Stimulated activated CD8-positive, alpha-beta memory T cell treated with anti-CD3 and anti-CD28 coated beads, Interleukin-7, amount 100 ng/mL, for 1 hour (primary cell): ENCODE measurements at places on chromosomes 12 and 14.

DNA sequence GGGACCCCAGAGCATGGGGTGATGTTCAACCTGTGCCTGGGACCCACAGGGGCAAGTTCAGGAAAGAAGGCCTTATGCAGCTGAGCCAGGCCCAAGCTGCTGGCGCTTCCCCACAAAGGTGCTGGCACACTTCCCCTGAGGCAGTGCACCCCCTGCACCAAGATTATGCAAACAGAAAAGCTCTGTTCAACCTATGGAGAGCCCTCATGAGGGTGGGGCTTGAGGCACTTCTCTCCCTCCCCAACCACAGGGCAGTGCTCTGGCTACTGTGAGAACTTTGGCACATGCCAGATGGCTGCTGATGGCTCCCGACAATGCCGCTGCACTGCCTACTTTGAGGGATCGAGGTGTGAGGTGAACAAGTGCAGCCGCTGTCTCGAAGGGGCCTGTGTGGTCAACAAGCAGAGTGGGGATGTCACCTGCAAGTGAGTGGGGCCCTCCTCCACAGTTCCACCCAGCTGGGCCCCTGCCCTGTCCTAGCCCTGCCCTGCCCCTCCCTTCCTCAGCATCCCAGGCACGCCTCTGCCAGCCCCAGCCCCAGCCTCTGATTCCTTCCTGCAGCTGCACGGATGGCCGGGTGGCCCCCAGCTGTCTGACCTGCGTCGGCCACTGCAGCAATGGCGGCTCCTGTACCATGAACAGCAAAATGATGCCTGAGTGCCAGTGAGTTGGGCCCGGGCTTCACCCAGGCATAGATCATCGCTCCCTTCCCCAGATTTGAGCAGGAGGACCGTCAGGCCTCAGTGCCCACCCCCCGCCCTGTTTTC lies 5.5 kb upstream of the NXPH4 start:
- no peak for DNase-seq

GRCh38 chr14:93905623-93906022 lies 21.5 kb upstream of the FAM181A start:
- no peak for DNase-seq

GRCh38 chr12:63093711-63094110 lies 57.3 kb downstream of the AVPR1A start:
- no peak for DNase-seq

- DNase-seq: no peak
These were observed 222.5 kb upstream of the ARHGAP5 start for GRCh38 chr14:31854508-31855075.

DNA sequence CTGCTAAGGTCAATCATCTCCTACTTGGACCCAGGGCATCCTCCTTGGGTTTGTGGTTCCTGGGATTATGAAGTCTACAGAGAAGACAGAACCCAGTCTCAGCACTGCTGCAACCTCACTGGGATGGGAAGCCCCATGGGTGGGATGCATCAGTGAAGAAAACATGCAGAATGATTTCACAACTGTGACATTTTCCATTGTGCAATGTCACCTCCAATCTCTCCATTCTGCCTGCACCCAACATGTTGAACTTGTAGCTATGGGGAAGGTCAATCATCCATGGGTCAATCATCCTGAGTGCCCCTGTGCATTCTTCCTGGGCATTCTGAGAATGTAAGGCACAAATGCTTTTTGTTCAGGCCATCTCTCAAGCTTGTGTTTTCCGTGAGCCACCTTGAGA lies 1004.4 kb upstream of the TMEM132C start:
- DNase-seq: no peak

GRCh38 chr12:76588881-76589565 lies 29.5 kb upstream of the OSBPL8 start:
- no peak for DNase-seq

DNA sequence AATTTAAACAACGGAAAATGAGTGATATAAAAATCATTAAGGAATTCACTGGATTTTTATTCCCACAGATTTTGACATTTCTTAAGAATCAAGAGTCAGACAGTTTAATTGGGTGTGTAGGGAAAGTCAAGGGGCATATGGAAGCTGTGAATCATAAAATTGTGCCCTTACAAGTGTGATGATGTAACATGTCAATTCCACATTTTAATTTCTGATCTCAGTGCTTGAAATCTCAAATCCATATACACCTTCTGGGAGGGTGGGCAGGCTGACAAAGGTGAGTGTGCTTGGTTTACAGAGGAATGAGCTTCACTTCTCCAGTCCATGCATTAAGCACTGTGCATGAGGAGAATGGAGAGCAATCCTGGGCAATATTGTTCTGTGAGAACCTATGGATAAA lies 1.0 kb upstream of the KRT6A start:
- DNase-seq: no peak

DNA sequence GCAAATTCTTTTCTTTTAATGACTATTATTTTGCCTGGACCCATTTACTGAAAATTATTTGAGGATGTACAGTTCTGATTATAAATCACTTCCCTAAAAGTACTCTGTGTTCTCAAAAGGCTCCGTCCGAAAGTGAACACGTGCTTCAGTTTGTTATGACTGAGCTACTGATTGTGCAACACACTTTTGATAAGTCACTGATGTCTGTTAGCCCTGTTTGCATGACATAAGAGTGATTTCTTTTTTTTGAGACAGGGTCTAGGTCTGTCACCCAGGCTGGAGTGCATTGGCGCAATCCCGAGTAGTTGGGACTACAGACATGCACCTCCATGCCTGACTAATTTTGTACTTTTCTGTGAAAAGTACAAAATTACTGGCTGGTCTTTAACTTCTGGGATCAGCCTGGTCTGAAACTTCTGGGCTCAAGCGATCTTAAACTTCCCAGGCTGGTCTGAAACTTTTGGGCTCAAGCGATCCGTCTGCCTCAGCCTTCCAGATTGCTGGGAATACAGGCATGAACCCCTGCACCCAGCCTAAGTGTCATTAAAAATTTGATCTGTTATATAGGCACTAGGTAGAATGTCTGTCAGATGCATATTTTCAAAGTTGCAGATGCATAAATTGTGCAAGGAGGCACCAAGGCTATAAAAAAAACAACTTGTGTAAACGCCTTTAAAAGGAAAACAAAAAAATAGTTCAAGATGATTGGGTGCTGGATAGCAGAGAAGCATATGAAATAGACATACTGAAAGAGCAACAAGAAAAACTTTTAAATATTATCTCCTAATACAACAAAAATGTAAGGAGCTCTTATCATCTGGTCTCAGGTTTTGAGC lies 111.5 kb downstream of the SRGAP1 start:
- DNase-seq: no peak

- no peak for DNase-seq
These were observed 9.2 kb upstream of the PYROXD1 start for GRCh38 chr12:21428241-21428640.

GRCh38 chr12:109286252-109286651 lies 22.8 kb downstream of the FOXN4 start:
- DNase-seq: no peak

DNA sequence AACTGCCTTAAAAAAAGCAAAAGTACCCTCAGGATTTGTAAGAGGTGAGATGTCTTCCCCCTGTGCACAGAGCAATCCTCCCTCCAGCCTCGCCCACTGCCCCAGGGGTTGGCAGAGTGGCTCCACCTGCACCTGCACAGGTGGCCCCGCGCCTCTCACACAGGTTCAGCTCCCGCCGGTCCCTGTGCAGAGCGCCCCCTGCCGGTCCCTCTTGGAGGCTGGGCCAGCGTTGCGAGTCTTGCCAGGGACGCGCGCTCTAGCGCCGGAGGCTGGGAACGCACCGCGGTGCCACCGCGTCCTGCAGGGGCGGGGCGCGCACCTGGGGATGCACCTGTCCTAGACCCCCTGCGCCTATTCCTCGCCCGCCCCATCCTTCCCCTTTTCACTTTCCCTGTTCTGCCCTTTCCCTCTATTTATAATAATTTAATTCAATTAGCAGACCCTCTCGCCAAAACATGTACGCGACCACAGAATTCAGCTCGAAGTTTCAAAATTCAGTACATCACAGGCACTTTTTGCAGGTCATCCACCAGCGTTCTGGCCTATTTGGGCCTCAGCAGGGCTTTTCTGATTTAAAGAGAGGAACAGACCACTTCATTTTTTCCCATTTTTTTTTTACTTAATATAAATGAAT lies 618.6 kb downstream of the AACS start:
- DNase-seq: no peak

GRCh38 chr12:47383942-47384341 lies 304.2 kb upstream of the AMIGO2 start:
- no peak for DNase-seq

GRCh38 chr12:54891717-54892478 lies 37.6 kb downstream of the MUCL1 start:
- DNase-seq: no peak

DNA sequence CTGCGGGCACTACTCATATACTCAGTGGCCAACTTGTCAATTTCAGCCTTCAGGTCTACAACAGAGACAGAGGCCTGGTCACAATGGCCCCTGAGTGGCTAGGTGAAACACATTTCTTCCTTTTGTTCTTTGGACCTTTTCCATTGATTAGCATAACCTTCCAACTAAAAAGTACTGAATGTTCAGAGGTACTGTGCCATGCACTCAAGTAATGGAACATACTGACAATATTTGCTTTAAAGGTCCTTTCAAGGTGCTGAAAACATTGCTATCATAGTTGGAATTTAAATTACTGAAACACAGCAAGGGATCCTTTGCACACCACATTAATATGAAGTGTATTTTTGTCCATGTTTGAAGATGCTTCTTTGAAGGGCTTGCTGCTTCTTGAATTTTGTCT lies 6.1 kb upstream of the ACRBP start:
- DNase-seq: no peak

DNA sequence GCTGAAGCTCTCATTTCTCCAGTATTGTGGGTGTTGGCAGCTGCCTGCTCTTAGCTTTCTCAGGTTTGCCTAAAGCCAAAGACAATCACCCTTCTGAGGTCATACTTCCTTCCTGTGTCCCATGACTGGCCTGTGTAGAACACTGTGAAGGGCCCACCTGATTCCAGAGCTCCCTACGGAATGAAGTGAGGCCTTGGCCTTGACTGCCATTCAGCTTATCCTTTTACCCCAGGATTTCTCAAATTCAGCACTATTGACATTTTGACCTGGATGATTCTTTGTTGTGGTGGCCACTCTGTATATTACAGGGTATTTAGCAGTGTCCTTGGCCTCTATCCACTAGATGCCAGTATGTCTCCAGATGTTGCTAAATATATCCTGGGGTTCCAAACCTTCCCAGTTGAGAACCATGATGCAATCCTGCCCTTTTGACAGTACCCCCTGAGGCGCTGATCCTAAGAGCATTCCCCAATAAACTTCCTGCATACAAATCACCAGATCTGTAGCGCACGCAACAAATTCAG lies 112.3 kb upstream of the KRR1 start:
- DNase-seq: no peak

GRCh38 chr12:6693832-6694355 lies 4.7 kb upstream of the ZNF384 start:
- no peak for DNase-seq

DNA sequence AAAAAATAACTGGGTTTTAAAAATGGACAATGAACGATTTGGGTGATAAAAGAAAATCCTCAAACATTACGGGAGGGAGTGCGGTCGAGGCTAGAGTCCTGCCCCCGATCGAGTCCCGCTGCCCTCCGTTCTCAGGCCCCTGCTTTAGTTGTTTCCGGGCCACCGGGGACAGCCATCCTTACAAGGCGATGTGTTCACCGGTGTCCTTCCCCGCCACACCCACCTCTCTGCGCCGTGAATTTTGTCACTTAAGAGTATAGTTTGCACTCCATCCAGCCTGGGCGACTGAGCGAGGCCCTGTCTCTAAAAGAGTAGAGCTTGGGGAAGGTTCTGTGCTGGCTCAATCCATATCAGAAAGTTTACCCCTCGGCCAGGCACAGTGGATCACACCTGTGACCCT lies 2.9 kb downstream of the ULK1 start:
- no peak for DNase-seq

- DNase-seq: no peak
These were observed 331.1 kb downstream of the GLT1D1 start for GRCh38 chr12:129184127-129184928.

DNA sequence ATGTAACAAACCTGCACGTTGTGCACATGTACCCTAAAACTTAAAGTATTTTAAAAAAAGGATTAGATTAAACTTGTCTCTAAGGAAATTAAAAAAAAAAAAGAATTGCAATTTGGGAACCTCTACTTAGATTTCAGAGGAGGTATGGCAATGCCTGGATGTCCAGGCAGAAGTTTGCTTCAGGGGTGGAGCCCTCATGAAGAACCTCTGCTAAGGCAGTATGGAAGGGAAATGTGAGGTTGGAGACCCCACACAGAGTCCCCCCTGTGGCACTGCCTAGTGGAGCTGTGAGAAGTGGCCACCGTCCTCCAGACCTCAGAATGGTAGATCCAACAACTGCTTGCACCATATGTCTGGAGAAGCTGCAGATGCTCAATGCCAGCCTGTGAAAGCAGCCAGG lies 279.6 kb upstream of the CCDC196 start:
- no peak for DNase-seq

DNA sequence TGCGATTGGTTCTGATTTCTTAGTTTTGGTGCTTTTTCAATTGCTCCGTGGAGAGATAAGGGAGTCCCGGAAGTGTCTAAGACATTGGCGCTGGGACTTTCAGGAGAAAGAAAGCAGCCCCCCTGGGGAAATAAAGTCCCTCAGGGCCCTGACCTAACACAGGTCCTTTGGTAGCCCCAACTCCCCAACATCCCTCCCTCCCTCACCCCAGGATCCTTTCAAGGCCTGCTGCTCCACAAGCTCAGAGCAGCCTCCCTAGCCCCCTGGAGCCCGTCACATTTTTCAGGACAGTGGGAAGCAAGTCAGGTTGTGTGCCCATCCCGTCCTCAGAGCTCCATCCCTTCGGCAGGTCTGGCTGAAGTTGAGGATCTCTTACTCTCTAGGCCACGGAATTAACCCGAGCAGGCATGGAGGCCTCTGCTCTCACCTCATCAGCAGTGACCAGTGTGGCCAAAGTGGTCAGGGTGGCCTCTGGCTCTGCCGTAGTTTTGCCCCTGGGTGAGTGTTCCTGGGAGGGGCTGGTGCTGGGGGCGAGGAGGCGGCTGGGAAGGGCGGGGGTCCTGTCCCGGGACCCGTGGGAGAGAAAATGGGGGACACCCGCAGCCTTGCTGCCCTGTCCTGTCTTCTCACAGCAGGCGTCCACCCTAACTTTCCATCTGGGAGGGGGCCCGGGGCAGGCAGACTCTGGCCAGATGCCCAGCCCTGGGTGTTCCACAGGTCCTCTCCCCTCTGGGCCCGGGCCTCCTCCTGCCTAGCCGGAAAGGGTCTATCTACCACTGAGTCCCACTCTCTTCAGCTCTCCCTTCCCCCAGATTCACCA lies 950 bp downstream of the IFI27 start:
- no peak for DNase-seq

- no peak for DNase-seq
These were observed 15.3 kb upstream of the LYZ start for GRCh38 chr12:69332815-69333358.

DNA sequence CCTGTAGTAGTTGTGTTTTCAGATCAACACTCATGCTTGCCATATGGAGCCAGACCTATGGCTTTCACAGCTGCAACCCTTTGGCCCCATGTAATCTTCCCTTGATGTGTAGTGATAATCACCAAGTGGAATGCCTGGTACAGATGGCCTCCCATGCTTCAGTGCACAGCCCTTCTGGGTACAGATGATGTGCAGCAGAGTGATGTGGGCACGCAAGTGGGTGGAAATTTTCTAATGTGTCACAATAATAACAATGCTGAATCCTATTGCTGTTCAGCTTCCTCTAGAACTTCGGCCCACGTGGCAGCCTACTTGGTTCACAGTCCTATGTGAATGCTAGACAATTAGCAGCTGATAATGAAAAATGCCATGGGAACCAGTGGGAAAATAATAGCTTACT lies 188.1 kb downstream of the SNAPC1 start:
- DNase-seq: no peak
